Right ventricle myocardium inferior (tissue), 1 donor: ENCODE measurements at places on chromosomes 1 and 21. TPM values are rescaled to one million over a fixed set of nuclear protein-coding genes. Genes with fewer than 3 reads are reported as not detected.

REN gene
- not detected for total RNA-seq

MRPS14 gene
- 29.2 TPM for total RNA-seq

- no peak for DNase-seq
Observed at GRCh38 chr1:219555031-219555692, 57.7 kb downstream of the ZC3H11B start.

CFAP107 gene
- not detected for total RNA-seq
